Glomerular endothelial cell (primary cell): ENCODE measurements at places on chromosomes 12 and 14. TPM values are rescaled to one million over a fixed set of nuclear protein-coding genes. Genes with fewer than 3 reads are reported as not detected.

SIX6 gene
- total RNA-seq: not detected in 2 replicates

DNA sequence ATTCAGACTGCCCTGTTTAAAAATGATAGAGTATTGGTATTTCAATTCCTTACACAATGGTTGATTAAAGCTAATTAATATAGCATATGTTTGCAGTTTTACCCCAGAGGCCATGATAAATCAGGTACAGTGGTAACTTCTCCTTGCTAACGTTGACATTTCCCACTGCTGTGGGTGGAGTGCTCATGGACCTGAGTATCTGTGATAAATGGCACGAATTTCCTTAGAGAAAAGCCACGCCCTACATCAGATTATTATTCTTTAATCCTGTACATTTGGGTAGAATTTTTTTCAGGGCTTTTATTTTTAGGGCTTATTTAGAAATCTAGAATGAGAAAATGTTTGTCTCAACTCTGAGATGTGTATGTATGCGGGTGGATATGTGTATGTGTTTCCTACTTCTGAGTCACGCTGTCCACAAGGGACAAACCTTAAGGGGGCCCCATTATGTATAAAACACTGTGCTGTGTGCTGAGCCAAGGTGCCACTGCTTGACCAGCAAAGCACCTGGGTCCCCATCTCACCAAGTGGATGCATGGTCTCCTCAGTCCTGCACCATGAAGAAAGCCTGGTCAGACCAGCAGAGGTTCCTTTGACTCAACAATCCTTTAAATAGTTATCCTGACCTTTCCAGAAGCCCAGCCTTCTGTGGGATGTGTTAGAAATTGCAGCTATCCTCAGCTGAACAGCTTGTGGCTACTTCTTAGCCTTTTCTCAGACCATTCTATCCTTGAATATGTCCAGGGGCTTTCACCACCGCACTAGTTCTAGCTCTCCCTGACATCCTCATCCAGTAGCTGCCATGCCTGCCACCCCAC is 57.9 kb upstream of the STK38L start:
- no peak for DNase-seq

DNA sequence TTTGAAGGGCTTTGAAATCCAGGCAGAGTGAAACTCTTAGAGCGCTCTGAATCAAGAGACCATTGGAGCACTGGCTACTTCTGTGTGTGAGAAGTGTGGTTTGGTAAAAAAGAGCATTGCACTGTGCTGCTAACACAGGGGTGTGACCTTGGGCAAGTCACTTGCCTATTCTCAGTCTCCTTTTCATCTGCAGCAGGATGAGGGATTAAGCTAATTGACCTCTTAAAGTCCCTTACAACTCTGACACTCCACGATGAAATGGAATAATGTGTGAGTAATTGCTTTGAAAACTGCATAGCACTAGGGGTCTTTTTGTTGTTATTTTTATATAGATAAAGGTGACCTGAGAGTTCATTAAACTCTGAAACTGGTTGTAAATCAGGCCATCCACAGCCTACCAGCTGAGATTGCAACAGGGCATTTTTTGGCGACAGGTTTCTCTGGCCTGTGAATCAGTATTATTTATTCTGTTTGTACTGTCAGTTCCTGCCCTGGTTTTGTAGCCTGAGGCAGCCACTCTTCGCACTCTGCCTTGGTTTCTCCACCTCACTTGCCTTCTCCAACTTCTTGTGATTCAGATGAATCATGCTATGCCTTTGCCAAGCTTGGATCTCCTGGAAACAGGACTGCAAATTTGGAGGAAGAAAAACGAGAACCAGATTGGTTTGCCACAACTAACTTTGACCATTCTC is 159.9 kb upstream of the PARP11 start:
- no peak for DNase-seq

- peak; percentile 22 for DNase-seq
These were observed 1.5 kb downstream of the NPAS3 start for GRCh38 chr14:32940066-32940651.

GRCh38 chr14:68014771-68015170 is 195.2 kb downstream of the RAD51B start:
- no peak for DNase-seq

DNA sequence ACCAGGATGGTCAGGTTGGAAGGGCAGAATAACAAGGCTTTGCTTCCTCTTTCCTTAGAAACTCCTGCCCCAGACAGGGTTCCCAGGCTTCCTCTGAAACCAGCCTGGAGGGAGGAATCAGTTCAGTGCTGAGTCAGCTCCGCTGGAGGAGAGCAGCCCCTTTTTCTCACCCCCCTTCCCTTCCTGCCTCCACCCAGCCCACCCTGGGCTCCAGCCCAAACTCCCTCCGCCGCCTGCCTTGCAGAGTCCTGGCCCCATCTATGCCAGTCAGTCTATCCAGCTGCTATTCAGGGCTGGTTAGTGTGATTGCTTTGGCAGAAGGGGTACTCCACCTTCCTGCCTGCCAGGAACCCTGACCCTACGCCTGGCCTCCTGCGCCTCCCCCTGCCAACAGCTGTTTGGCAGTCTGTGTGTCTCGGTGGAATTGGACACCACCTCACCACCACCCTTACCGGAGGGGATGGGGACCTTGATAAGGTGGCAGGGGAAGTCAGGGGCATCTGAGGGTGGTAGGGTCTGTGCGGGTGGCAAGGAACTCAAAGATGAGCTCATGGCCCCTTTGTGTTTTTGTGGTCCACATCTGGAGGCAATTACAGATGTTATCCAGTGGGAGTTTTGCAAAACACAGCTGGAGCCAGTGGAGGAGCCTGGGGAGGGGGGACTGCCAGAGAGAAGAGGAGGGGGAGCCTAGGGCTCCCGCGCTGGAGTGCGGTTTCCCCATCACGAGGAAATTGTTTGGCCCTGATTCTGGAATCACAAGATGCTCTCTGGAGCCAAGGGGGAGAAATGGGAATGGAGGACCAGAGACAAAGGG is 12.2 kb downstream of the MMP14 start:
- no peak for DNase-seq

DNA sequence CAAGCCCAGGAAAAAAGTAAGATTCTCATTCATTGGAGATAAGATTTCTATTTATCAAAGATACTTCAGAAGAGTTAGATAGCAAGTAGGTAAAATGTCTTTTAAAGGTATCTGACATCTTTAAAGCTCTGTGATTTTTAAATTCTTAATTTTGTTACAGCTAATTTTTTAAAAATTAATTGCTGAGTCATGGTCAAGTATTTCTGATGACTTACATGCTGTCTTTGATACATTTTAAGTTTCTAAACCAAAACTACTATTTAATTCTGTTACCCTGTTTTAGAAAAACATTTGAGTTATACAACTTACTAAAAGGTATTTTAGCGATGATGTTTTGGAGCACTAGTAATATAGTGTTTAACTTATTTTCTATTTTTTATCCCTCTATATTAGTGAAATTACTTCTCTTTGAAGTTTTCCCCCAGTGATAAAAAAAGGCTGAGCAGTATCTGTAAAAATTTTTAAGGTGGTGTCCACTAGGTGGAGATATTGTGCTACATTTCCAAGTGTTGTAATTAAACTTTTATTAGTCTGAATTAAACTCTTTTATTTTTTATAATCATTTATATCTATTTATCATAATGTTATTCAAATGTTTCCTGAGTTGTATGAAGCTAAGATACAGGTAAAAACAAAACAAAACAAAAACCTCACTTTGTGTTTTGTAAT is 11.5 kb downstream of the ALG10 start:
- peak; percentile 27 for DNase-seq

DNA sequence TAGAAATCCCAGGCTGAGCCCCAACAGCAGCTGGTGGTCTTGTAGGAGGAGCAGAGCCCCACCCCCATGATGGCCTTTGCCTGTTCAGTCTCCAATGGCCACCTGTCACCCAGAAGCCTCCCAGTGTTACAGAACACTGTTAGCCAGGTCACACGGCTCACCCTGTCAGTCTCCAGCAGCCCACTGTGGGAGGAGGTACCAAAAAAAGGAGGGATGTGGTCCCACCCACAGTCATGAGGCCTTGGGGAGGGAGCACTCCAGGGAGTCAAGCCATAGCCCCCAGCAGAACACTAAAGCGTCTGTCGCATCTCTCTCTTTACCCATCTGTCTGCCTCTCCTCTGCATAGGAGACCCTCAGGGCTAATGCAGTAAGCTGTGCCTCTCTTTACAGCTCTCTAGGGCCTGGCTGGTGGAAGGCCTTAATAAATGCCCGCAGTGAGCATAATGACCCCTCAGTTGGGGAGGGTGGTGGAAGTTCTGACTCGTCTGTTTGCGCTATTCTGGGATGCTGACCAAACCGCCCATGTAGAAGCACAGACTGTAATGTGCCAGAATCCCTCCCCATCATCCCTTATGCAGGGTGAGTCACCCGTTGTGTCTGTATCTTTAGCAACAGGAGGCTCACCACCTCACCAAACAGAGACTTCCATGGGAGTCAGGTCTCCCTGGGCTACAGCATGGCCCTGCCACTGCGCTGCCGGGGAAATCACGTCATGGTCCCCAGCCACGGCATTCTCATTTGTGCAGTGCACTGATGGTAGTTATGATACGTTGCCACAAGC is 14.6 kb downstream of the C14orf132 start:
- DNase-seq: no peak

DHRS4 gene
- 24.2 and 46.5 TPM in 2 replicates for total RNA-seq

- DNase-seq: no peak
These were observed 23.0 kb downstream of the OR10P1 start for GRCh38 chr12:55659486-55660385.

DNA sequence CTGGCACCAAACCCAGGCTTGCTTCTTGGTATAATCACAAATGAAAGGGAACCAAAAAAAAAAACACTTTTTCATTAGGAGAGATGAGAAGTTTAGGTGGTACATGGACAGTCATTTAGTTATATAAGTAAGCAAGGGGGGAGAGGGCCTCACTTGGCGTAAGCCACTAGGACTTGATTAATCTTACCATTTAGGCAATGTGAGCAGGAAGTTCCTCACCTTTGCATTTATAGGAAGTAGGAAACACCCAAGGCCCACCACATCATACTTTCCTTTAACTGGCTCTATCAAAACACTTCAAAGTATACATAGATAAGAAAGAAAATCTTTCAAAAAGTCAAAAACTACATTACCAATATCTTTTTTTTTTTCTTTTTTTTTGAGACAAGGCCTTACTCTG is 6.7 kb upstream of the RPS6KA5 start:
- DNase-seq: no peak

- DNase-seq: no peak
These were observed 9.1 kb downstream of the PPP2R3C start for GRCh38 chr14:35112641-35113040.

GRCh38 chr12:31205054-31205453 is 120.9 kb downstream of the SINHCAF start:
- DNase-seq: no peak

DNA sequence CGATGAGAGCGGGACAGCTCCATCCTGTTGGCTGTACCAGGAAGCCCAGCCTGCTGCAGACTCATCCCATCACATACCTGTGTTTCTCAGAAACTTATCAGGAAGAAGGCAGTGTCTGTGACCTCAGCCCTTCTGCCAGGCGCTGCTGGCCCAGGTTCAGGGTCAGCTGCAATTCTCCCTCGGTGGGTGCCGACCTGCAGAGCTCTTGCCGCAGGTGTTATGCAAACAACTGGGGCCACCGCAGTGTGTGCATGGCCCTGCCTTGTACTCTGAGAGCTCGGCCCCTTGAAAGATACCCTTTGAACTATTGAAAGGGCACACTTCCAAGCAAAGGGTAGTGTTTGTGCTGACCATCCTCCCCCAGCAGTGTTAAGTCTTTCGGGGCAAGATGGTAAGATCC is 322.2 kb upstream of the DIO3 start:
- DNase-seq: no peak

GRCh38 chr14:92728759-92729364 is 19.6 kb downstream of the LGMN start:
- no peak for DNase-seq

DNA sequence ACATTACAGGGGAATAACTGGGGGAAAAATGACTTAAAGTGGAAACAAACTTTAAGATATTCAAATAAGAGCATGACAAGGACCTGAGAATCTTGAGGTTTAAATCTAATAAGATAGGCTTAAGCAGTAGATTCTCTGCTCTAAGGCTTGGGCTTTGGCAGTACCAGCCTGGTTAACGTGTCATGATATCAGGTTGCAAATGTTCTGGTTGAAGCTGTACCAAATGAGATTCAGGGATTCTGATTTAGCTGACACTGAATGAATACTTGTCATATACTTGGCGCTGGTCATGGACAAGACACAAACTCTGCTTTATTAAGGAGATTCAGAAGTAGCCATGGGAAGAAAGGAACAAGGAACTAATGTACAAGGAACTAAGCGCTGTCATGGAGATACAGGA is 6.1 kb downstream of the TCP11L2 start:
- DNase-seq: no peak

GRCh38 chr14:35760143-35760542 is 49.0 kb downstream of the RALGAPA1 start:
- no peak for DNase-seq

GRCh38 chr14:39268393-39268792 is 34.7 kb downstream of the MIA2 start:
- no peak for DNase-seq
